T follicular helper cell (primary cell): ENCODE measurements at places on chromosomes 7 and 10.

DNA sequence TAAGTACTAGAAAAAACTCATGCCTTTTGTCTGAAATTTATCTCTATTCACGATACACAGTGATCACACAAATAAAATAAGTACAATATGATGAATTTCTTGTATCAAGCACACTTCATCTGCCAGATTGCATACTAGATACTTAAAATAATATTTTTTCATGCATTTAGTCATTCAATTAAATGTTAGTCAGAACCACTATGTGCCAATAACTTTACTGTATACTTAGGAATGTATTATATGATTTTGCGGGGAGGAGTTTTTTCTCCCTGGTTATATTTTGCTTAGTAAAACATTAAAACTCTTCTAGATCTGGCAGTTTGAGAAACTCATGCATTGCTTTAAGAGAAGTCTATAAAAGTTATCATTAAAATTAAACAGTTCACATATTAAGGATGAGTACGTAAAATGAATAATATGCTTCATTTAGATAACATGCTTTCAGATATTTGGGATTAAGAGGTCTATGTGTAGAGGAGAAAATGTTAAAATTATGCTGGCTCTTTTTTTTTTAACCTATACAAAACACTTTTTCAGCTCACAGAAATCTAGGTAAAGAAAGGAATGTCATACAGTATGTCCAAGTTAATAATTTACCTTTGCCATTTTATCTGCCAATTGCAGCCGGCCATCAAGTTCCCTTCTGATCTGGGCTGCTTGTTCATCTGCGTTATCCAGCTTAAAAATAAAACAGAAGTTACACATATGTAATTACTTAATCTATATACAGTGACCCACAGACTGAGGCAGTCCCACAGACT is 70.1 kb downstream of the RNF133 start:
- no peak for DNase-seq

DNA sequence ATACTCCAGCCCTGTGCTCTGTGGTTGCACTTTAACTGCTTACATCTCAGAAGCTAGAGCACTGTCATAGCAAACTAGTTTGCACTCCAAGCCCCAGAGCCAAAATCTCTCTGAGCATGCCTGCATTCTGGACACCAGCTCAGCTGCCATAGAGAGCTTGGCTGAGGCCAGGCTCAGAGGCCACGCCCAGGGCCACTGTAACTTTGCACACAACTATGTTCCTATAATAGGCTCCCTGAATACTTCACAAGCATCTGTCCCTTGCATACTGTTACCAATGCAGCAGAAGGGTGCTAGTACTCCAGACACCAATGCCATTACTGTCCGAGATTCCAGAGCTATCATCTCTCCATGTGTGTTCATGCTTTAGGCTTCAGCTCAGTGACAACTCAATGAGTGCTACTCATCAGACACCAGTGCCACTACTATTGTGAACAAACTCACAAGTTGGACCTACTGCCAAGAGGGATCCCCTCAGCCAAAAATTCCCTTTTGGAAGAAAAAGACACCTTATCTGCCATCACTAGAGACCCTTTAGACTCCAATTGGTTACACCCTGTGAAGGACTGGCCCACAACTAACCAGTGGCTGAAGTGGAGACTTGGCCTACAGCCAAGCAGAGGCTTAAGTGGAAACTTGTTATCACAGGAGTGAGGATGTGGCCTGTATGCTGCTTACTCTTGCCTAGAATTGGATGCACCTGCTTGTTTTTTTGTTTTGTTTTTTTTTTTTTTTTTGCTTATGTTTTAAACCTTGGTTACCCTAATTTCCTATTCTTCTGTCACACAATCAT is 211.6 kb upstream of the MAGI2 start:
- DNase-seq: no peak

- DNase-seq: no peak
These were observed 35.7 kb downstream of the CBX3 start for GRCh38 chr7:26237035-26237807.

GRCh38 chr10:84158550-84158949 is 15.1 kb upstream of the GPR15LG start:
- no peak for DNase-seq

DNA sequence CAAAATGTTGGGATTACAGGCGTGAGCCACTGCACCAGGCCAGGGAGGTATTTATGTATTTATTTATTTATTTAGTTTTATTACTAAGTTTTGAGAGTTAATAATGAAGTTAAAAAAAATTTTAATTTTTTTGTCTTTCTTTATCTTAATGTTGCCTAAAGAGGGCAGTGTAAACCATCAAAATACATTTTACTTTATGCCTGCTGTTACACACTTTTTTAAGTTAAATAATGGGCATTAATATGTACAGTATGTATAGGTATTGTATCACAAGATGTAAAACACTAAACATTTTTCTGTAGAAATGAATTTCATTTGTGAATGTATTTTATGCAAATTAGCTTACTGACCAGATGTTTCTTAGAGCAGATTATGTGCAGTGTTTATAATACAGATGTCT is 129.4 kb downstream of the AASS start:
- no peak for DNase-seq

DNA sequence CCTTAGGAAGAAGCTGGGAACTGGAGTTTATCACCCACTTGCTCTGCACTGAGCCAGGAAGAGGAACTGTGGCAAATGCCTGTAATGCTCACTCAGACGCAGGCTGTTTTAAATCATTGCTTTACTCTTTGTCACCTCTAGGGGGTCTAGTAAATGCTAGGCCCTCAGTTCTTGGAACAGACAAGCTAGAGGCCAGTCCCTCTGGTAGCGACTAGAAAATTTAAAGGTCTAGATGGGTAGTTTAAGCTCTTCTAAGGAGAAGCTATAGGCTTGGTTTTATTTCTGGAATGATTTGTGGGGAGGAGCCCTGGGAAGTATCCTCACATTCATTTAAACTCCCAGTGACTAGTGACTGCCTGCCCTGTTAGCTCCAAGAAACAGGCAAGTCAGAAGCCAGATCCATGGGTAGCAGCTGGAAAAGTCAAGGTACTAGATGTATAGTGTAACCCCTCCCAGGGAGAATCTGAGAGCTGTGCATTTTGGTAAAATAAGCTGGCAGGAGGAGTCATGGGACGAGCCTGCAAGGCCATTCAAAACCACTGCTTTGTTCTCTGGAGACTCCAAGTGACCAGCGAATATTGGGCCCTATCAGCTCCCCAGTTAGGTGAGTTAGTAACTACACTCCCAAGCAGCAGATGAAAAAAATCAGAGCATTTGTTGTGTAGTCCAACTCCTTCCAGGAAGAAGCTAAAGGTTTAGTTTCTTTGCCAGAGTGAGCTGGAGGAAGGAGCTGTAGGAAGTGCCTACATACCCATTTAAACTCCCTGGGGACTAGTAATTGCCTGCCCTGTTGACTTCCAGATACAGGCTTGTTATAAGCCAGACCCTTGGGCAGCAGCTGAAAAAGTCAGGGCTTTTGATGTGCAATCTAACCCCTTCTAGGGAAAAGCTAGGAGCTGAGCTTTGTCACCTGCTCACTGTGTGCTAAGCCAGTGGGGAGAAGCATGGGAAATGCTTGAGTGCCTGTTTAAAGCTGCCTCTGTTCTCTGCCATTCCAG is 68.9 kb downstream of the DYNC1I1 start:
- no peak for DNase-seq

DNA sequence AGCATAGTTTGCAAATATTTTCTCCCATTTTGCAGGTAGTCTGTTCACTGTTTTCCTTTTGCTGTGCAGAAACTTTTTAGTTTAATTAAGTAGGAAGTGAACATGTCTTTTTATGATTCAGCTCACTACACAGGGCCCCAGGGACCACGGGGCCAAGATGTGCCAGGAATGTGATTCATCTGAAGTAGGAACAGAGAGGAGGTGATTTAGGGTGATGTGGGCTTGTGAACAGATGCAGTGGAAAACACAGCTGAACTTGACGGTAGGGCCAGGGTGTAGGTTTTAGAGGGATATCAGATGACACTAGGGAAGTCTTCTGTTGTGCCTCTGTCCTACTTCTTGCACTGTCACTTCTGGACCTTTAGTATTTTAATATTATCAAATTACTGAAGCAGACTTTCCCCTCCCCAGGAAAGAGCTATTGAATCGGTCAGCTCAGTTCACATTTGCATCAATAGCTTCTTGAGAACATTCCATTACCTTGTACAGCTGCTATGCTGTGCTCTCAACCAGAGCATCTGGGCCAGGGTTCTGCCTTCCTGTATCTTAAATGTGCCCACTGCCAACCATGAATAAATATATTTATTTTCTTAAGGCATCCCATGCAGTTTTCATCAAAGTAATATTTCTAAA is 96.9 kb downstream of the OSBPL3 start:
- DNase-seq: no peak

- no peak for DNase-seq
These were observed 142.6 kb downstream of the CREB5 start for GRCh38 chr7:28554802-28555471.

- DNase-seq: no peak
These were observed 9.6 kb downstream of the ATP5F1C start for GRCh38 chr10:7797582-7797981.

GRCh38 chr10:92486637-92487036 is 87.3 kb downstream of the IDE start:
- DNase-seq: no peak

DNA sequence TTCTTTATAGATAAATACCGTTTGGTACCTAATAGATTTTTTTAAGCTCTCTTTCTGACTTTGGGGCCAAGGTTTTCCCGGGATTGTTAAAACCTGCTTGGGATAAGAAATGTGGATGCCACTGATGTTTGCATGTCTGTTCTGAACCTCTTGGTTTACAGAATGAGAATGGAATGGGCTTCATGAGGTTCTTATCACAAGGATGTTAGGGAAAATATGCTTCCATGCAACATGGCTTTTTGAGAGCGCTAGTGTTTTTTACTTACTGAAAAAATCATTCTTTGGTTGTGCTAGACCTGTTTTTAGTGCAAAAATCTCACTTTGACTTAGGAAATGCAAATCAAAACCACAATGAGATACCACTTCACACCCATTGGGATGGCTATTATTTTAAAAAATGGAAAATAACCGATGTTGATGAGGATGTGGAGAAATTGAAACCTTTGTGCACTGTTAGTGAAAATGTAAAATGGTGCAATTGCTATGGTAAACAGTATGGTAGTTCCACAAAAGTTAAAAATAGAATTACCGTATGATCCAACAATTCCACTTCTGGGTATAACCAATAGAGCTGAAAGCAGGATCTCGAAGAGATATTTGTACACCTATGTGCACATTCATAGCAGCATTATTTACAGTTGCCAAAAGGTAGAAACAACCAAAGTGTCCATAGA is 38.9 kb downstream of the TSPAN14 start:
- DNase-seq: no peak

GRCh38 chr7:1055491-1055955 is 11.2 kb downstream of the GPR146 start:
- DNase-seq: no peak

DNA sequence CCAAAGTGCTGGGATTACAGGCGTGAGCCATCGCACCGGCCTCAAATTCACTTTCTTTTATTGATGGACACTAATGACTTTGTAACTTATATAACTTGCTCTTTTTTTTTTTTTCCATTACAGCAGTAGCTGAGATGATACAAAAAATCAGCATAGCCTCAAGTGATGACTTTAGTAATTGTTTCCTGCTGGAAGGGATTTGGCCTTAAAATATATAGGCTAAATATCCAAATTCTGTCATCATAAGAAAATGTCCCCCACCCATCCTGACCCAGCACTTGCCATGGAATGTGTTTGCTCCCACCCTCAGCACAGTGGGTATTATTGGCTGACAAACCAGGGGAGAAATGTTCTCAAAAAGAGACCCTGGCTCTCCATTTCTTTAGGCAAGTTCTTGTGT is 1264.1 kb upstream of the AUTS2 start:
- no peak for DNase-seq

DNA sequence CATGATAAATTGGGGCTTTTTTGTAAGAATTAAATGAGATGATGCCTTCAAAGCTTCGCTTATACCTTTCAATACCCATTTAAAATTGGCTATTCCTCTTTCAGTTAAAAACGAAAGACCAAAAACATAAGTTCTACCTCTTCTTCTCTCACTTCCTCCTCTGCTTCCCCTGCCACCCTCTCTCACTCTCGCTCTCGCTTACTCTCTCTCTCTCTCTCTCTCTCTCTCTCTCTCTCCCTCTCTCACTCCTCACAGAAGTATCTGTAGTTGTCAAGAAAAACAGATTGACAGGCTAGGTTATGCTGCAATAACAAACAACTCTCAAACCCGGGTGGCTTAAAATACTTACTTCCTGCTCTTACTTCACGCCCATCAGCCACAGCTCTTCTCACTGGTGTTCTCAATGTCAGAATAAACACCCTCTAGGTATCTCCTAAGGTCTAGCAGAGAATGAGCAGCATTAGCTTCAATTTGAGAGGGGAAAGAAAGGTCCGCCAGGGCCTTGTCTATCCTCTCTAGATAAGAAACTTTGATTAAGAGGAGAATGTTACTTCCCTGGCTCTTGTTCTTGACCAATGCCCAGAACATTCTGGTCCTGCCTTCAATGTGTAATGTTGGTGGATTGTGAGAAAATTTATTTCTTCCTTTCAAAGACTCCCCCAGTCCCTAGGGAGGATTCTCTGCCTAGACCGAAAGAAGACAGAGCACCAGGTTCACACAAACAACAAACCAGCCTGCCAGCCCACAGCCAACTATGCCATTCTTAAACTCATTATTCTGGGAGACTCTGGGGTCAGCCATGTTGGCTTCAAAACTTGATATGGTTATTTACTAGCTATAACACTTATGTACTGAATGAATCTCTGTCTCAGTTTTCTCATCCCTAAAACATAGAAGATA is 1028.7 kb downstream of the XPNPEP1 start:
- DNase-seq: no peak

- no peak for DNase-seq
These were observed 127.4 kb downstream of the FAM53B start for GRCh38 chr10:124616836-124617130.

GRCh38 chr10:12741360-12741804 is 260.1 kb downstream of the CCDC3 start:
- no peak for DNase-seq

GRCh38 chr10:34918776-34919315 is 103.8 kb upstream of the PARD3 start:
- DNase-seq: no peak

DNA sequence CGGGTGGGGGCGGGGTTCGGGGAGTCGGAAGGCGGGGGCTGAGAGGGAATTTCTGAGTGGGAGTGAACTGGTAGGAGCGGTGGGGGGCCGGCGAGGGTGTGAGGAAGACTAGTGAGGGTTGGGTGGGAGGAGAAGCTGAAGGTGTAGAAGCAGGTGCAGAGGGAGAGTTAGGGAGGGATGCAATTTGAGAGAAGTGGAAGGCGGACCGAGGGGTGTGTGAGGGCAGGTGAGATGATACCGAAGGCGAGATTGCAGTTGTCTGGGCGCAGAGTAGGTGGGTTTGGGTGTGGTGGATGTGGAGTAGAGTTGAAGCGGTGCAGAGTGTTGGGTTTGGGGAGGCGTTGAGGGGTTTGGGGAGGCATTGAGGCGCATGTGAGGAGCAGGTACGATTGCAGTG is 643 bp downstream of the KAT6B start:
- DNase-seq: no peak

DNA sequence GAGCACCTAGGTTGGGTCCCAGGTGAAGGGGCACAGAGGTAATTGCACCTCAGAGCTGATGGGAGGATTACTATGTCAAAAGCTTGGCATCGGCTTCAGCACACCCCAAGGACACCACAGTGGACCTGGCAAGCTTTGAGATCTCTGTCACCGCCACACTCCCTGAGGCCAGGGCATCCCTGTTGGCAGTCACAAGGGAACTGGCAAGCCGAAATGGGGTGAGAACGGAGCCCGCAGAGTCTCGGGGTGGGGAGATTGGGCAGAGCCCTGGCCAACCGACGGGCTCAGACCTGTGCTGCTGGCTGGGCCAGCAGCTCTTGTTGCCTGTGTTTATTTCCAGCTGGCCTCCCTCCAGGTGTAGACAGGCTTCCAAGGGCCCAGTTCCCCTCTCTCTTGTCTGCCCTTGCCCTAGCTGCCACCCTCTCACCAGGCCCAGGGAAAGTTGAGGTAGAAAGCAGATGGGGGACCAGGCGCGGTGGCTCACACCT is 2.5 kb downstream of the HSPB1 start:
- DNase-seq: no peak
